ENCODE measurements at places on chromosomes 11 and 22. TPM values are rescaled to one million over a fixed set of nuclear protein-coding genes. Genes with fewer than 3 reads are reported as not detected.
A peak's percentile ranks its signal among the peaks of the same experiment; 100 is the strongest.

GRCh38 chr11:63262547-63262946 is 19.1 kb upstream of the SLC22A25 start:
- H3K27ac ChIP-seq = no peak overlapping the region
- no peaks in the 10 kb centered on the region for H3K27me3 ChIP-seq
- H3K36me3 ChIP-seq = no peaks in the 10 kb centered on the region
- H3K4me1 ChIP-seq = no peaks in the 10 kb centered on the region
- no peak overlapping the region for H3K4me3 ChIP-seq

GRCh38 chr11:4183410-4184057 is 88.9 kb downstream of the RRM1 start:
- H3K36me3 ChIP-seq = no peaks in the 10 kb centered on the region
- no peak overlapping the region for H3K27ac ChIP-seq
- no peaks in the 10 kb centered on the region for H3K4me1 ChIP-seq
- H3K4me3 ChIP-seq = no peak overlapping the region
- DNase-seq = no peak
- peaks cover 2% of the 10 kb centered on the region for H3K27me3 ChIP-seq

DNA sequence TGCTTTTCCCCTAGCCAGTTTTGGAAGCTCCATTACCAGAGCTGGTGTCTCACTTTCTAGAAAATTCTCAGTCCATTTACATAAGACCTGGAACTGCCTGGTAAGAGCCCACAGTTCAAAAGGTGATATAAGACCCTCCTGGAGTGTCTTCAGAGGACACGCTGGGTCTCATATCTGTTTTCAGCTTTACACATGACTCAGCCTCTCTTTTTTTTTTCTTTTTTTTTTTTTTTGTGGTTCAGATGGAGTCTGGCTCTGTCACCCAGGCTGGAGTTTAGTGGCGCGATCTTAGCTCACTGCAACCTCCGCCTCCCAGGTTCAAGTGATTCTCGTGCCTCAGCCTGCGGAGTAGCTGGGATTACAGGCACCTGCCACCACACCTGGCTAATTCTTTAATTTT is 30.7 kb downstream of the WEE1 start:
- H3K27ac ChIP-seq = no peak overlapping the region
- no peak overlapping the region for H3K4me3 ChIP-seq
- no peak for DNase-seq
- no peaks in the 10 kb centered on the region for H3K27me3 ChIP-seq
- H3K4me1 ChIP-seq = peaks cover 5% of the 10 kb centered on the region
- H3K36me3 ChIP-seq = no peaks in the 10 kb centered on the region

DNA sequence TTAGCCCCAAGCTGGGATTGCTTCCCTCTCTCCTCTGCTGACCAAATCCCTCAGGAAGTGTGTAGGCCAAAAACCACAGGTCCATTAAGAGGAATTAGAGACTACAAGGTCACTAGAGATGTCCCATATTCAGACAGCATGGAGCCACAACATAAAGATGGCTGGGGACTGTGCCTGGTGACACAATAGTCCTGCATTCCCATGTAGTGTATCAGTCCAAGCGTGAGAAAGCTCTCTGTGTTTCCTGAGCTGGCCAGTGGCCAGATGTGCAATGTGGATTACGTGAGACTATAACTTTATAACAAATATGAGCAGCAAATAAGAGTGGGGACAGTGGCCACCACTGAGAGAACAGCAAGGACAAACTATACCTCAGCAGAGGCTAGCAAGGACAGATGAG is 7.6 kb upstream of the MS4A10 start:
- no peaks in the 10 kb centered on the region for H3K4me1 ChIP-seq
- H3K27ac ChIP-seq = no peak overlapping the region
- H3K4me3 ChIP-seq = no peak overlapping the region
- DNase-seq = no peak
- no peaks in the 10 kb centered on the region for H3K27me3 ChIP-seq

UPK3A gene
- total RNA-seq = not detected

DNA sequence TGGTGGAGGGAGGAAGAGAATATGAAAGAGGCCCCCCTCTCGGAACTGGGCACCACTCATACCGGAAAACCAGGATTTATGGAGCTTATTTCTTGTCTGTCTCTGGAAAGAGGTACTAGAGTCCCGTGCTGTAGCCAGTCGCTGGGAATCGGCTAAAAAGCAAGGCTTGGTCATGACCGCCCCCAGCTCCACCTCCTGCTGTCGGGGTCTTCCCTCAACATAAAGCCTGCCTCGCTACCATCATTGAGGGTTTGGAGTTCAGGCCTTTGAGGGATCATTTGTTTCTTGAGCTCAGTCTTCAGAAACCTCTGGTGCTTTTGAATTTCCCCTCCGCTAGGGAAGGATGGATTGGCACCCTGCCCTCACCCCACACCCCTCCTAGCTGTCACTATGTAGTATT is 97.1 kb downstream of the TSPAN18 start:
- DNase-seq = peak; percentile 35
- H3K27me3 ChIP-seq = no peaks in the 10 kb centered on the region
- peaks cover 7% of the 10 kb centered on the region for H3K36me3 ChIP-seq
- no peak overlapping the region for H3K27ac ChIP-seq
- H3K4me3 ChIP-seq = no peak overlapping the region
- H3K4me1 ChIP-seq = peaks cover 12% of the 10 kb centered on the region

CHADL gene
- 1.3 TPM for total RNA-seq

DNA sequence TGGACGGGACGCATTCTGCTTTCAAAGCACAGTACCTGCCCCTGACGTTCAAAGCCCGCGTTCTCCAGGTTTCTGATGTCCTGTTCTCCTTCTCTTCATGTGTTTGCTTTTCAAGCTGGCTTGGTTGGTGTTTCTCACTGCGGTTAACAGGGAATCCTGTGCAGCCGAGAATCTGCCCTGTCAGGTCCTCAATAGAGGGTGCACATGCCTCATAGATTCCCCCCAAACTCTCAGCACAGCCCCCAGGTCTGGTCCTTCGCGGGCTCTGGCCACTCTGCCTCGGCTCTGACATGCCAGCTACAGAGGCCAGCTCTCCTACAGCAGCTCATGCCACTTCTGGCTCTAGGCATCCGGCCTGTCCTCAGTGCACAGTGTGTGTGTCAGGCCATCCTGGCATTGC is 1343.8 kb downstream of the TBC1D22A start:
- no peaks in the 10 kb centered on the region for H3K27me3 ChIP-seq
- no peak overlapping the region for H3K4me3 ChIP-seq
- H3K27ac ChIP-seq = no peak overlapping the region
- DNase-seq = no peak

GRCh38 chr11:57513911-57514537 is 1.5 kb downstream of the SLC43A1 start:
- peak; percentile 57 for DNase-seq
- no peaks in the 10 kb centered on the region for H3K27me3 ChIP-seq
- H3K36me3 ChIP-seq = peaks cover 4% of the 10 kb centered on the region
- H3K4me1 ChIP-seq = peaks cover 2% of the 10 kb centered on the region
- peak overlapping the region; percentile 90 for H3K4me3 ChIP-seq

DNA sequence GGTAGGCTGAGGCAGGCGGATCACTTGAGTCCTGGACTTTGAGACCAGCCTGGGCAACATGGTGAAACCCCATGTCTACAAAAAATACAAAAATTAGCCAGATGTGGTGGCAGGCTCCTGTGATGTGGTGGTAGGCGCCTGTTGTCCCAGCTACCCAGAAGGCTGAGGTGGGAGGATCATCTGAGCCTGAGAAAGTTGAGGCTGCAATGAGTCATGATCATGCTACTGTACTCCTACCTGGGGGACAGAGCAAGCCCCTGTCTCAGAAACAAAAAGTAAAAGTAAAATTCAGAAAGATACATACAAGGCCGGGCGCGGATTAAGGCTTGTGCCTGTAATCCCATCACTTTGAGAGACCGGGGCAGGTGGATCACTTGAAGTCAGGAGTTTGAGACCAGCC is 6.3 kb downstream of the LDHAL6A start:
- no peaks in the 10 kb centered on the region for H3K36me3 ChIP-seq
- no peaks in the 10 kb centered on the region for H3K27me3 ChIP-seq
- no peaks in the 10 kb centered on the region for H3K4me1 ChIP-seq

DNA sequence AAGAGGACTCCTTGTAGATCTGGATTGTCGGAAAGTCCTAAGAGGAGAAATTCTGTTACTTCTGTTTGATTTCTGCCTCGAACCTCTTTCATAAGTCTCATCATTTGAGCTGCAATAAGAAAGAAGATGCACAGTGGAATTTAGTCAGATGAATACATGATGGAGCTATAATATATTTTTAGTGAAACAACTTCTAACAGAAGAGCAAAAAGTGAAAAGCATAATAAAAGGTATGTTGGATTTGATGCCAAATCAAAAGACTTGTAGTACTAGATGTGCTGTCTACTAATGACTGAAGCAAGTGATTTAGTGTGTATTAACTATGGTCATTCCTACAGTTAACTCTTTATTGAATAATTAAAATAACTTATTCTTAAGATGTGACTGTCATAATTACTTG is at the start of gene OR5AP2:
Gene OR5AP2 (minus strand): TSS at position 101 of the 400 bp plus-strand sequence. CDS start 0 bp downstream, at position 101.
- no peaks in the 10 kb centered on the region for H3K4me1 ChIP-seq
- no peak for DNase-seq
- H3K4me3 ChIP-seq = no peak within 1 kb of the TSS
- H3K36me3 ChIP-seq = peaks cover 2% of the 10 kb centered on the region
- H3K27me3 ChIP-seq = no peaks in the 10 kb centered on the region
- H3K27ac ChIP-seq = no peak within 1 kb of the TSS

GRCh38 chr11:27234961-27235360 is 128.1 kb downstream of the CCDC34 start:
- H3K4me3 ChIP-seq = no peak overlapping the region
- H3K27me3 ChIP-seq = peaks cover 2% of the 10 kb centered on the region
- no peak for DNase-seq
- no peaks in the 10 kb centered on the region for H3K4me1 ChIP-seq
- no peak overlapping the region for H3K27ac ChIP-seq
- H3K36me3 ChIP-seq = no peaks in the 10 kb centered on the region

DNA sequence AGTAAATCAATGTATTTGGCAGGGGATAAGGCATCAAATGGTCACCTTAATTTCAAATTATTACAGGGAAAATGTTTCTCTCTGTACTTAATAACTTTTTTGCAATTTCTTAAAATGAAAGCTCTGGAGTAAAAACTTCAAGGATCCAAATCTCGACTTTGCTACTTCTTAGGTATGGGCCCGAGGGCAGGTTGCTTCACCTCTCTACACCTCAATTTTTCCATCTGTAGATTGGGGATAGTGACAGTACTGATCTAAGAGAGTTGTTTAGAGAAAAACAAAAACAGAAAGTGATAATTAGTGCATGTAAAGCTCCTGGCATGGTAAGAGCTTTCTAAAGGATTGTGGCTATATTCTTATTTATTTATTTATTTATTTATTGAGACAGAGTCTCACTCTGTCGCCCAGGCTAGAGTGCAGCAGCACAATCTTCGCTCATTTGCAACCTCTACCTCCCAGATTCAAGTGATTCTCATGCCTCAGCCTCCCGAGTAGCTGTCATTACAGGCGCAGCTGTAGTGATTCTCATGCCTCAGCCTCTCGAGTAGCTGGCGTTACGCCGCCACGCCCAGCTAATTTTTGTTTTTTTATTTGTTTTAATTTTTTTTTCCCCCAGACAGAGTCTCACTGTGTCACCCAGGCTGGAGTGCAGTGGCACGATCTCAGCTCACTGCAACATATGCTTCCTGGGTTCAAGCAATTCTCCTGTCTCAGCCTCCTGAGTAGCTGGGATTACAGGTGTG is 2.3 kb upstream of the TFIP11 start:
- H3K27me3 ChIP-seq = no peaks in the 10 kb centered on the region
- no peak overlapping the region for H3K4me3 ChIP-seq
- no peak overlapping the region for H3K27ac ChIP-seq
- no peak for DNase-seq

- H3K36me3 ChIP-seq = no peaks in the 10 kb centered on the region
- DNase-seq = peak; percentile 50
- H3K27ac ChIP-seq = no peak overlapping the region
Observed at GRCh38 chr22:41565403-41566054, 4.7 kb downstream of the CSDC2 start.

All from H9 (cell line).